ENCODE measurements at places on chromosomes 12 and 14. TPM values are rescaled to one million over a fixed set of nuclear protein-coding genes. Genes with fewer than 3 reads are reported as not detected.
A peak's percentile ranks its signal among the peaks of the same experiment; 100 is the strongest.

- DNase-seq, result peak; percentile 74
These were observed 97.3 kb downstream of the ESR2 start for GRCh38 chr14:64196814-64197411.

- DNase-seq, result no peak
These were observed 397.9 kb upstream of the ATP2B1 start for GRCh38 chr12:90106568-90106967.

DNA sequence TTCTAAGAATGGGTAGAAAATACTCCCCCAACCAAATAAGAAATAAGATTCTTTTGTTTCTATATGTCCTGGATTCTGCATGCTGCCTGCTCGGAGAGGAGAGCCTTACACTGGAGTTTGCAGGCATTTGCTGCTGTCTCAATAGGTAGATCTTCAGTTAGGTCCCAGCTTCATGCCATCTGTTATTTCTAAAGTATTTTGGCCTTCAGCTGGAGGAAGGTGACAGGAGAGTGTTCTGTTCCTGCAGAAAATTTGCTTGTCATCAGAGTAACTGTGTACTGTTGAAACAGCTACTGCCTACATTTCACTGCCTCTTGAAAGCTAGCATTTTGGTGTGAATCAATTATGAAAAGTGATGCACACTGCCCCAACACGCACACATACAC lies 966.9 kb downstream of the NRXN3 start:
- no peak for DNase-seq

DNA sequence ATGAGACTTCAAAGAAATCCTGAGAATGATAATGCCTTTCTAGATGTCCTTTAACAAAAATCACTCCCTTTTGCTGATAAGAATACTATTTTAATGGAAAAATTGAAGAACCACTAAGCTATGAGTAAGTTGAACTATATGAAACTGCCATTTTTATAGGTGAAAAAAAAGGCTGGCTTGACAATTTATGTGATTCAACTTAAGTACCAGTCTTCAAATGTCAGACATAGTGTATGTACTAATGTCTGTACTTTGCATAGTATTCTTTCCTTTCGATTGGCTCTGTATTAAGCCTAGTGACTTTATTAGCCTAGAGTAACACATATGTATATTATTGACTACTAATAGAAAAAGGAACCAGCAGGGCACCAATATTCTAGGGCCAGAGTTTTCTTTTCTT lies 11.9 kb downstream of the HEATR5A start:
- no peak for DNase-seq

- DNase-seq, result peak; percentile 32
These were observed 172.3 kb downstream of the NDUFA12 start for GRCh38 chr12:94831081-94831751.

DNA sequence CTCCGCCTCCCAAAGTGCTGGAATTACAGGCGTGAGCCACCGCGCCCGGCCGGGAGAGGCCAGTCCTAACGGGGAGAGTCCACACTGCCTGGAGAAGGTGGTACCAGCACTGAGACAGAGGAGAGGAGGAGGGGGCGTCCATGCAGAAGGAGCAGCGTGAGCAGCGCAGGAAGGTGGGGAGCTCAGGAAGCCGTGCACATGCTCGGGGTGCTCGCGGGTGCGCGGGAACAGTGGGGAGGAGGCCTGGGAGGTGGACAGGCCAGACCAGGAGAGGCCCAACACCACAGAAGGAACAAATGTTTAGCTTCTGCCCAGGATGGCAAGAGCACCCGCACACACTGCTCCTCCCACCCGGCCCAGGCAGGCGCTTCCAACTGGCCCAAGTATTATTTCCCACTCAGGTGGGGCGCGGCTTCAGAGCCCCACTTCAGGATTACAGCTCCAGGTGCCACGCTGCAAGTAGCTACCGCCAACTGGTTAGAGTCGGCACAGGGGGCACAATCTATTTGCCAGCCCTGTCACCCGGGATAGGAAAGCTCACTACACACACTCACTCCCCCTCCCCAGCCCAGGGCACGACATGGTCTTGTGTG lies 80.8 kb upstream of the BCL11B start:
- no peak for DNase-seq

GRCh38 chr12:8912914-8913313 lies 1.4 kb upstream of the PHC1 start:
- DNase-seq, result peak; percentile 31

DNA sequence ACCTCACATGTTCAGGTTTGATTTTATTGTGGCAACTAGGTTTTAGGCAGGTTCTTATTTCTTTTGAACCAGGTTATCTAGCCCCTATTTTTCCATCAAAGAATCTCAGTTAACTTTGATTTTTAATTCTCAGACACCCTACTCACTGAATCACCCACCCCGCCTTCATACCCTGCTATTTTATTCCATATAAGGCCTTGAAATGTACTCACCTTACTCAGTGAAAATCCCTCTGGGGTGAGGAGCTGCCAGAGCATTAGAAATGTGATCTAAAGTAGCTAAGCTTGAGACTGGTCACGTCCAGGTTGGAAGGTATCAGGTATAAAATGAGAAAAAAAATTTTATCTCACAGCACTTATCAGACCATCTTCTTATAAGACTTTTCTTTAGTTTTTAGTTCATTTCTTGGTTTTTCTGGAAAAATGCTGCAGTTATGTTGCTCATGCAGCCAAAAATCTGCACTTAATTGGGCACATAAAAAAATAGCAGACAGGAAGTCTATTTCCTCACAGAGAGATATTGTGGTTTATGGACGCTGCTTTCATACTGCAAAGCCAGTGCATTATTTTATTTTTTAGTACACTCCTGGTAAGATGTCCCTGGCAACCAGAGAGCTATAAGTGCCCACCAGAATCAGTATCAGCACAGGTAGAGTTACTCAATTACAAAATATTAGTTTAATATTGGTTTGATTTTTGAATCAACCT lies 101.5 kb upstream of the CCDC91 start:
- no peak for DNase-seq

DNA sequence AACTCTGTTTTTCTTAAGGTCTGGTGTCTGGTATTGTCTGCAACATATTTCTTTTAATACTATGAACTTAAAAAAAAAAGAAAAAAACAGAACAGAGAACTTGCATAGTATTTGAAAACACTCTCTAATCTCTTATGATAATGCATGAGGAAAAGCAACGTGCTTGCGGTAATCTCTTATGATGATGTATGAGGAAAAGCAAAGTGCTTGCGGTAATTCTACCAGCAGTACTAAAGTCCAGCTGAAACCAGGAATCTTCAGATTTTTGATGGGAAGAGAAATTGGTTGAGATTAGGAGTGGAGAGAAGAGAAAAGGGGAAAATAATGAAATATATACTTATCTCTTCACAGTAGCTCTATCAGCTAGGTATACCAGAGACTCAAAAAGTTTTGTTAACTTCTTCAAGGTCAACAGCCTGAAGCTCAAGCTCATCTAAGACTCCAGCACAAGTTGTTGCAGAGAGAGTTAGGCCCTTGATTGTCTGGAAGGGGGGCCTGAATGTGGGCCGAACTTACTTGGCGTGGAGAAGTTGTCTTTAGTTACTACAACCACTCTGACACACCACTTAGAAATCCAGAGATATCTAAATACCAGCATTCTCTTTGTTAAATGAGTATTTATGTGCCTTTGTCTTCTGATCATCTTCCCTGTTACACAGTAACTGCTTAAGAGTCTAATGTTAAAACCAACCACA lies 240.4 kb downstream of the PRKD1 start:
- no peak for DNase-seq

DNA sequence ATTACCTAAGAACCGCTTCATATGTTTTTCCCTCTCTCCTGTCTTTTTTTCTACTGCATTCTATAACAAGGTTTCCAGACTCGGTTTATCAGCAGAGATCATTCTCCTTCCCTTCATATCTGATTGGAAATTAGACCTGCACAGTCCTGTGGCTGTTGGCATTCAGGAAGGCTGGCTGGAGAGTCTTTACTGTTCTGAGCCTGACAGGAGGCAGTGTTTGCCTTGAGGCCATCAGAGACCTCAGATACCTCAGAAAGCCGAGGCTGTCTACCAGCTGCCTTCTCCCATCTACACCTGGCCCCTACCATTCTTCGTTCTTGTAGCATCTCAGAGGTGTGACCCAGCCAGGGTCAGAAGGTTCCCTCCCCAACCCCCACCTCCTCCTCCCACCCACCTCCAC lies 182.0 kb downstream of the CAND1 start:
- DNase-seq, result no peak

- no peak for DNase-seq
These were observed 936 bp downstream of the AKT1 start for GRCh38 chr14:104794631-104794992.

VRTN gene
- total RNA-seq, result 1.2 TPM

ANKS1B gene
- 65.5 TPM for total RNA-seq

RPL10L gene
- not detected for total RNA-seq

SIX6 gene
- total RNA-seq, result 1.2 TPM

PFDN5 gene
- total RNA-seq, result 454 TPM

REM2 gene
- total RNA-seq, result not detected

KRT3 gene
- not detected for total RNA-seq

CCDC198 gene
- 2.2 TPM for total RNA-seq

All from umbilical cord (tissue), 2 donors.